ENCODE measurements at places on chromosomes 12 and 14. TPM values are rescaled to one million over a fixed set of nuclear protein-coding genes. Genes with fewer than 3 reads are reported as not detected.

The CLEC1B gene
- 0.48 TPM for polyA plus RNA-seq

The ANAPC5 gene
- polyA plus RNA-seq, result 79.7 TPM

The ASIC1 gene
- not detected for polyA plus RNA-seq

The KRT77 gene
- not detected for polyA plus RNA-seq

The GPR68 gene
- not detected for polyA plus RNA-seq

The MYF6 gene
- 1.1 TPM for polyA plus RNA-seq

The CEP170B gene
- not detected for polyA plus RNA-seq

The RASSF9 gene
- not detected for polyA plus RNA-seq

The NELL2 gene
- polyA plus RNA-seq, result 0.36 TPM

The ITGB7 gene
- 97.1 TPM for polyA plus RNA-seq

The LTBR gene
- polyA plus RNA-seq, result 0.20 TPM

The NANOG gene
- polyA plus RNA-seq, result not detected

The TMED8 gene
- 25.0 TPM for polyA plus RNA-seq

The RNASE7 gene
- not detected for polyA plus RNA-seq

The EDDM3A gene
- polyA plus RNA-seq, result not detected

DNA sequence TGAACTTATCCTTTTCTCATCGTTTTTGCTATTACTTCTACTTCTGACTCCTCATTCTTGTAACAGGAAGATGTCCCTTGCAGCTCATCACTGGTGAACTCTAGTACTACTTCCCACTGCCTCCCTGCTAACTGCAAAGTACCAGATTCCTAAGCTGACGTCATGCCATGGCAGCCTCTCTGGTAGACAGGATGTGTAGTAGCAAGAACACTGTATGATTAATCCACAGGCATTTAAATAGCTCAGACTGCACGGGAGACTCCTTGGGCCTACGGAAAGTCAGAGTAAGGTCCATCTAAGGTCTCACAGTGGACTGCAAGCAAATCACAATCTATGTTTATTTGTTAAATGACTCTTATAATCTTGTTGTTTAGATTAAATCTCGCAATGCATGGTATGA, 43.5 kb downstream of the DNAI7 start:
- DNase-seq, result no peak

GRCh38 chr14:22887260-22887989, 4.4 kb downstream of the REM2 start:
- peak; percentile 51 for DNase-seq

GRCh38 chr12:108853981-108854446, 3.4 kb downstream of the SSH1 start:
- DNase-seq, result no peak

GRCh38 chr12:52307836-52308805, 13.1 kb downstream of the KRT83 start:
- DNase-seq, result no peak

DNA sequence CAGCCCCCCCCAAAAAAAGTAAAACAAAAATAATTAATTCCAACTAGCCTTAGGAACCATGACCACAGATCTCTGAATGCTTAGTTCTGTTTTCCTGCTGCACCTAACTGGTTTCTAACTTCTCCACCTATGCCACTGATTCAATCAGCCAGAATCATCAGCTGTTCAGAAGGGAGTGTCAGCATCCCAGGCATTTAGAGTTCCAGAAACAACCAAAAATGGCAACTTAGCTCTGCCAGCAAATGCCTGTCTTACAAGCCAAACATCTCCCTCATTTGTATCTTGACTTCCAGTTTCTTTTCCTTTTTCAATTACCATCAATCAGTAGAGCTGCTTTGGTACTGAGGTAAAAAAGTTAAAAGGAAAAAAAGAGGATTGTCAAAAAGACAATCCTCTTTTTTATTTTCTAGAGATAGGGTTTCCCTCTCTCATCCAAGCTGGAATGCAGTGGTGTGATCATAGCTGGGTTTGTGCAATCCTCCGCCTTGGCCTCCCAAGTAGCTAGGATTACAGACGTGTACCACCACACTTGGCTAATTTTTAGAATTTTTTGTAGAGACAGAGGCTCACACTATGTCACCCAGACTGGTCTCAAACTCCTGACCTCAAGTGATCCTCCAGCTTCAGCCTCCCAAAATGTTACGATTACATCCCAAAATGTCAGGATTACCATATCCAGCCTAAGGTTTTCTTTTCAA, 45.2 kb upstream of the ISM2 start:
- DNase-seq, result no peak

GRCh38 chr14:82223276-82223675, 689.6 kb upstream of the SEL1L start:
- no peak for DNase-seq

DNA sequence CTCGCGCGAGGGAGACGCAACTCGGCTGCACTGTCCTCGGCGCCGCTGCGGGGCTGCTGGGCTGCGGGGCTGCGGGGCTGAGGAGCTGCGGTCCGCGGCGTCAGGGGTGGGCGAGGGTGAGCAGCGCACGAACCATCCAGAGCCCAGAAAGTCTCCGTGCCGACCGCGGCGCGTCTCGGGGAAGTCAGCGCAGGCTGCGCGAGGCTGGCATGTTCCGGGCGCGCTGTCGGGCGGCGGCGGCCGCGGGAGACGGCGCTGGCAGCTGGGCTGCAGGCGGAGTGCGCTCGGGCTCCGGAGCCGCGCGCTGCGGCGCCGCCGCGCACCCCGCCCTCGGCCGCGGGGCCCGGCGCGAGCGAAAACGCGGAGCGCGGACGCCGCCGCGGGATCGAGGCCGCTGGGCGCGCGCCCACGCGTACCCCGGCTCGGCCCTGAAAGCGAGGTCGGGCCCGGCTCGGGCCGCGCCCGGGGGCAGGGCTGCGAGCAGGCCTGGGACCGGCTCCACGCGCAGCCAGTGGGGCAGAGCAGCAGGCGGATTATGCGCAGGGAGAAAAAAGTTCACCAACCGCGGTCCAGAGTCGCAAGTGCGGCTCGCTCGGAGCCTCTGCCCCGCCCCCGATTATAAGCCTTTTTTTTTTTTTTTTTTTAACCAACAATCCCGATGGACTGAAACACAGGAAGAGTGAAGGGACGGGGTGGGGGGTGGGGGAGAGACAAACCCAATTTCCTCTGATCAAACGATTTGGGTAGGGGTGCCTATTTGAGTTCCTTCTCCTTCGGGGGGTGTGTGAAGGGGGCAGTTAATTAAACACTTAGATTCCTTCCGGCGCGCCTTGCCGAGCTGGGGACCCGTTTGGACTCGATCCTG, at the start of gene PRICKLE1:
Gene PRICKLE1 (minus strand): TSS at position 282 of the 865 bp plus-strand sequence. CDS start 117,230 bp downstream, outside the sequence.
- DNase-seq, result peak; percentile 58

GRCh38 chr14:94334872-94335271, 11.7 kb upstream of the SERPINA6 start:
- no peak for DNase-seq

GRCh38 chr12:55736780-55737580, 5.9 kb upstream of the GDF11 start:
- peak; percentile 37 for DNase-seq

GRCh38 chr12:124655698-124656516, 88.5 kb upstream of the NCOR2 start:
- DNase-seq, result no peak

DNA sequence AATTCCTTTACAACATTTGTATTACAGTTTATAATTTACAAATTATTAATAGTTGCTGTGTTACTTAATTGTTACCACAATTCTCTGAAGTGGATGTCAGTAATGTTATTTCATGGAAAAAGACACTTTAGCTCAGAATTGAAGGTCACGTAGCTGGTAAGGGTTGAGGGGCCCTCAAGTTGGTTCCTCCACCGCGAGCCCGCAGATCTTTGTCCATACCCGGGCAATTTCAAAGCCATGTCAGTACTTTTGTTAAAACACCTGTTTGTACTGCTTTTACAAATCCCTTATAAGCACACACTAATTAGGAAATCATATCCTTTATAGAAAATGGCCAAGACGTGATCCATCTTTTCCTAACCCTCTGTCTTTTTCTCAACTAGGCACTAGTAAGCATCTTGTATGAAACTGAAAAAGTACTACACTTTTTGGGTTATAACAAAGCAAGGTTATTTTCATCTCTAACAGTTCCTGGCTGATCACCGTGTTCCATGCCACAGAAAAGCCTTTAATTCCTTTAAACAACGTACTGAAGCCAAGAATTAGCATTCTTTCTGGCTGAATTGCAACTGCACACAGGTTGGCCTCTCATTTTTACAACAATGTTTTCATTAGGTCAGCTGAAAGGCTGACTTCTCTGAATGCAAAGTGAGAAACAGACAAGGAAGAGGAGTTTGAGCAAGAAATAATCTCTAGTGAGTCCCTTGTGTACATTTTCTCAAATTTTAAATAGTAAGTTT, 76.1 kb downstream of the CNTN1 start:
- DNase-seq, result no peak

DNA sequence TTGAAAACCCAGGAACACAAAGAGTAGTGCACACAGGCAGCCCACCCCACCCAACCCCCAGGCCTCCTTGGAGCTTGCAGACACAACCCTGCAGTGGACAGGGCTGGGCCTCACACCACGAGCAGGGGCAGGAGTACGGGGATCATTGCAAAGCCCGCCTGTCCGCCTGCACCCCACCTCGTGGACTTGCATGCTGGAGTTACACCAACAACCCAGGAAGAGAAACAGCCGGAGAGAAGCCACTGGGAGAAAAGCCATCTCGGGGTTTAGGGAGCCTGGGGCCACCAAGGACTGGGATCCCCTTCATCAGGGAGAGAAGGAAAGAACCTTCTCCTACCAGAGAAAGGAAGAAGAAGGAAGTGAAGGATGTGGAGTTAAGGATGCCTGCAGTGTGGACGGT, 8.2 kb downstream of the KRT84 start:
- no peak for DNase-seq

DNA sequence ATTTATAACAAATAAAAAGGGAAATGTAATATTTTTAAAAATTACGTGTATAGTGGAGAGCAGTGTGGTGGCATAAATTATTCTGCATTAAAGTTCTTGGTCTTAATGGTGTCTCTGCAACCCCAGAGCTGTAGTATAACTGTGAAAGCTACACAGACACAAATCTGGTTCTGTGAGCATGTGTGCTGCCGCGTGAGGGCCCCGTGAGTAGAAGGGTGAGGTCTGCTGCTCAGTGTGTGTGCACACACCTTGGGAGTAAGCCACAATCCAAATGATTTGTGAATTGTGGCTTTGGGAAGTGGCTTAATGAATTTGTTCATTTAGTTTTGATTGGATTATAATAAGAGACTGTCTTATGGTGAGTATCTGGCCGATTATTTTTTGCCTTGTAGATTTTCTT, 16.8 kb downstream of the PELI2 start:
- no peak for DNase-seq

DNA sequence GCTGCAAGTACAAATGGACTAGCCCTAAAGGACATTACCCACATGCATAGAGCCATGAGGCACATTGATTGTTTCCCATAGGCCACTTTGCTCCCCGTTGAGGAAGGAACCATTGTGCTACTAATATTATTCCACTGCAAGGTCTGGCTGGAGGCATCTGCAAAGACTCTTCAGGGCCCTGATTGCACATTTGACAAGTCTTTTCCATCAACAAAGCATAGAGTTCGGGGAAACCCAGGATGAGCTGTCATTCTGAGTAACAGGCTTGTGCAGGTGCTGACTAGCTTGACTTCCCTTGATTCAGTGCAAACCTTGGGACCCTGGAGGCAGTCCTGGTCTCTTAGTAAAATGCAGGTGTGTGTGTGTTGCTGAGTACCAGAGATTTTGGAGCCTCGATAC, 73.8 kb downstream of the SUSD6 start:
- no peak for DNase-seq

GRCh38 chr14:76313852-76314251, 62.1 kb upstream of the ESRRB start:
- DNase-seq, result no peak

DNA sequence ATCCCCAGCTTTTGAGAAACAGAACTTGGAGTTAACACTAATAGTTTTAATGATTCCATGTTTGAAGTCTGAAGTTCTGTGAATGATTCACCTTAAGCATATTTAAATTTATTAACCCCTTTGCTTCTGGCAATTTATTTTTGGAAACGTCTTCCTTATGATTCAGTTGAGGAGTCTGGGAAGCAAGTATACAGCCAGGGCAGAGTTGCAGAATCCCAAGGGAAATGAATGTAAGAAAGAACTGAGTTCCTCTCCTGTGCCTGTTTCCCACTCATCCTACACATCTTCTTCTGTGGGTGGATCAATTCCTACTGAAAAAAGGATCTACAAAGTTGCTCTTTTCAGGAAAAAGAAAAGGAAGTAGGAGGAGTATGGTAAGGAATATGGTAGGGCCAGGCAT, 108.2 kb upstream of the CCDC91 start:
- no peak for DNase-seq

Measured in naive B cell (primary cell).